WERI-Rb-1 (cell line): ENCODE measurements at places on chromosomes 16 and 17.
A peak's percentile ranks its signal among the peaks of the same experiment; 100 is the strongest.

- no peak for DNase-seq
Observed at GRCh38 chr16:49800441-49800840, 55.5 kb downstream of the ZNF423 start.

GRCh38 chr17:82400206-82400605, 17.9 kb upstream of the HEXD start:
- no peak for DNase-seq

GRCh38 chr16:74892574-74893461, 92.1 kb downstream of the WDR59 start:
- no peak for DNase-seq

DNA sequence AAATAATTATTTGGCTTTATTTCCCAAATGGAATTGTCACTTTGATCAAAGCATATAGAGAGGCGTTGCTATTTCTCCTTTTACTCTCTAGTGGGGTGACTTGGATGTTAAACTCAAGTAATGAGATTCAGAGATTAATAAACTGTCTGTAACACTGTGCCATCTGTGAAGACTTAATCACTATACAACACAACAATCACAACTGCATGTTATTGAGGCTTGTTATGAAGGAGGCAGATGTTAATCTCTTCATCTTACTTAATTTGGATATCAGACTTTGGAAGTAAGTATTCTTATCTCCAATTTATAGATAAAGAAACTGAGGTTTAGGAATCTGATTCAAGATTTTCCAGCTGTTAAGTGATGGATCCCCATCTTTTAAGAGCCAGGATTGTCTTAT, 132.5 kb downstream of the CNTNAP4 start:
- DNase-seq = no peak

- DNase-seq = no peak
Observed at GRCh38 chr17:47969930-47970724, 786 bp upstream of the CDK5RAP3 start.

- no peak for DNase-seq
Observed at GRCh38 chr17:72403713-72404209, 282.9 kb downstream of the SOX9 start.

DNA sequence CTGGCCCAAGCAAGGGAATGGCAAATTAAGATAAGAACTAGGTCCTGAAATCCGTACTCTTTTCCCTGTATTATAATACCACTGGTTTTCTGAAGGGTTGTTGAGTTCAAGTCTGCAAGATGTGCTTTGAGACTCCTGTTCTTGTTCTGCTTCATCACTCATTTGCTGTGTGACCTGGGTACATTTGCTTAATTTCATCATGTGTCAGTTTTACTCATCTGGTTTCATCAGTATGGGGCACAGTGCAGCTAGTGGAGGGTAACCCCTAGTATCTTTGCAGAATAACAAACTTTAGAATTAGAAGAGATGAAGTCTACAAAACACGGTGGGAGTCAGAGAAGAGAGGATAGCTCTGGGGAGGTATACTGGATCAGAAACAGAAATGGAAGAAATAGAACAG, 21.9 kb upstream of the EFCAB13 start:
- no peak for DNase-seq

DNA sequence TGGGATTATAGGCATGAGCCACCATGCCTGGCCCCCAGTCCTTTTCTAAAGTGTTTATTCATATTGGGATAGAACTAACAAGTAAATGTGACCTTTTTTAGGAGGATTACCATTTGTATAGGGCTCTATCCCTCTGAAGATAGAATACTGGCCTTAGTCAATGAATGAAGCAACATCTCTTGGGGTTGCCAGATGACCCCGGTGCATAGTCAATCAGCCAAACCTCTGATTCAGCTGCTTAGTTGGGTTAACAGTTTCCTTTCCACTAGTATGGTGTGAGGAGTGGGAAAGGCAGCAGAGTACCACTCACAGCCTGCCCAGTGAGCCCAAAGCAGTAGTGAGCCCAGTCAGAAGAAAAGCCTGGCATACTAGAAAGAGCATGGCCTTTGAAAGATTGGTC, 94.6 kb upstream of the TBX2 start:
- no peak for DNase-seq

GRCh38 chr17:81992306-81993102, 15.1 kb downstream of the ASPSCR1 start:
- peak; percentile 11 for DNase-seq

DNA sequence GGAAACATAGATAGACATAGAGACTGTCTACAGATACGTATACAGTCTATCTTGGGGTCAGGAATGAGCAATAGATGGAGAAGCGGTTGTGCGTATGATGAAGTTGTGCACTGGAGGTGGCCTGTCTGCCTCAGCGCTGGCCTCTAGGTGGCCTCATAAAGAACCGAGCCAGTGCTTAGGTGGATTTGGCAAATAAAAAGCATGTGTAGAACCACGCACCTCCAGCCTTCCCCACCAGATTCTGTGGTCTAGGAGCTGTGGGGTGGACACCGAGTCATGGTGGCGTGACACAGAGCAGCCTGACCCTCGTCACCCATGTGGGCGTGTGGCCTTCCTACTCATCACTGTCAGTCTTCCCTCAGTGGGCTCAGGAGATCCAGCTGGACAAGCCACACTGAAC, 34.0 kb downstream of the PGS1 start:
- DNase-seq = no peak

DNA sequence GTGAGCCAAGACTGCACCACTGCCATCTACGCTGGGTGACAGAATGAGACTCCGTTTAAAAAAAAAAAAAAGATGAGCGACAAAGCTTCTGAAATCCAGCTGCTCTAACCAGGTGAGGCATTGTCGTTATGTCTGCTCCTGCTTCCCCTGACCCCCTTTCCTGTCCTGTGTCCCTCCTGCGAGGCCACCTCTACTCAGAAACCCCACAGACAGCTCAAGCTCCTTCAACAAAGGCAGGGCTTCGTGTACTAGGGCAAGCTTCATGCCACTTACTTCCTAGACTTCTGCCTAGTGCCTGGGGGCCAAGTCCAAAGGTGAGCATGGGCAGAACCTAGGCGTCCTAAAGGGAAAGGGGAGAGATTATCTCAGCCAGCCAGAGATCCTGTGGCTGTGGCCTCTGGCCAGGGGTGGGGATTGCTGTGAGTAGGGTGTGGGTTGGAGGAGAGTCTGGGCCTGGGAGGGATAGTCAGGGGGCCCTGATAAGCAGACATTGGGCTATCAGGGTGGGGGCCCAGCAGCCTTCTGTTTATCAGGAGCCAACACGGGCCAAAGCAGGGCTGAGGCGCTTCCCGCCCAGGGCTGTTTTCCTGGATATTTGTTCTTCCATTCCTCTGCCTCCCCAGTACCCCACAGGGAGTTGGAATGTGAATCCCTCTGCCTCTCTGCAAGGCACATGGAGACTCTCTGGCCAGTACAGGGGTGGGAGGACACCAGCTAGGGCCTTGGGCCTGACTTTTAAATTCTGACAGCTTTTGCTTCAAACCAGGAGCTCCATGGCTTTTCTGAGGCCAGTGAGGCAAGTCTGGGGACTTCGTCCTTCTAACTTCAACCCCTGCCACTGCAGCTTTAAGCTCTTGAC, 10.4 kb downstream of the ERAL1 start:
- DNase-seq = no peak
